ENCODE measurements at places on chromosomes 3 and 15.

DNA sequence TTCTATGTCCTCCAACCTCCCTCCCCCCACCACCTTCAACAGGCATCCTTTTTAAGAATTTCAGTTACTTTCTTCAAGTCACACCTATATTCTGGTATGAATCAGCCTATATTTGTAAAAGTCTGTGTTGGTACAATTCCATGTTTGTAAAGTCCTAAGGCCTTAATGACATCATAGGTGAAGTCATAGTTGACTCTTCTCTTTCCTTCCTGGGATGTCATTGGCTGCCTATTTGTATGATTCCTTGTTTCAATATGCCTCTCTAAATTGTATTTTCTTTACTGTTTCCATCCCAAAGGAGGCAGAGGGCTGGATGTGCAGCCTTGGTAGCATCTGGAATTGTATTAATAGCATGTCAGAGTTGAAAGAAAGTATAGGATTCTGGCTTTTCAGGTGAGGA, 56.5 kb downstream of the ADAMTSL3 start:
- no peak for DNase-seq

DNA sequence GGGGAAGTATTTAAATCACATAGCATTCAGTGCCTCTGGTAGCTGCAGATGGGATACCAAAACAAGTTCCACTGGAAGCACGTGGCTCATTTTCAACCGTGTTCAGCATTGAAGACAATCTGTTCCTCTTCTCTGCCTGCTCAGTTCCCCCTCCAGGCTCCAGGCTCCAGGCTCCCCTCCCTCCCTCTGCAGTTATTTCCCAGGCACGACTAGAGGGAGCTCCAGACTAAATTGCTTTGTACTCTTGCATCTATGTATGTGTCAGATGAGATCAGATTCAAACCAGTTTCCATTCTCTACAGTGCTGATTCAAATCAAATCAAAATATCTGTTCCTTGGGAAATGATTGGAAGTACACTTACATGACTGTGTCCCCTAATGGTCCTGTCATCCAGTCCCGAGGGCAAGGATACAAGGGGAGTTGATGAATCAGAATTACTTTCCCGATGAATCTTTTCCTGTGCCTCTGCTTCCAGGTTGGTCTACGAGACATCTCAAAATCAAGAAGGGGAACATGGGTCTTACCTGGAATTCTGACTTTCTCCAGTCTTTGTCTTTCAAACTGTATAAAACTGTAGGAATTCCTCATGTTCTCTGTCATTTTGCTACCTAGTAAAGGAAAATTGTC, 600.5 kb downstream of the EDEM1 start:
- DNase-seq, result no peak

GRCh38 chr15:98906712-98907083, 100.9 kb downstream of the PGPEP1L start:
- DNase-seq, result no peak

DNA sequence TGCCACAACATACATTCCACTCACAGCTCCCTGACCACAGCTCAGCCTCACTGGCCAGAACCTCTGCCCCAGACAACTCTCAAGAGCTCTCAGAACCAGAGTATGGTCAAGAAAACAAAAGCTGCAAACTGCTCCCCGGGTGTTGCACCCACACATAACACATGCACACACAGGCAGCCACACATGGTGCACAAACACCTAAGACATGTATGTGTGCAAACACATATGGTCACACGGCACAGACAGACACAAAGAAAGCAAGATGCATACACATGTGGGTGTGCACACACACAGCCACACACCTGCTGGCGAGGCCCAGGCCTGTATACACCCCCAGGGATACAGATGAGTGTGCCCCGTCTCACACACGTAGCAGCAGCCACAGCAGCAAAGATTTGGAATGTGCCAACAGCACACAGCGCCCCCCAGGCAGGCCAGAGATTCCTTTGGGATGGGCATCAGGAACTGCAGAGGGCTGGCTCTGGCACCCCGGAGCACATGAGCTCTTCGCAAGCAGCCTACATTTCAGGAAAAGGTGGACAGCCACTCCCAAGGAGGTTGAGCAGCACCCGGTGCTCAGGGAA, 6.6 kb downstream of the KLF15 start:
- DNase-seq, result no peak

DNA sequence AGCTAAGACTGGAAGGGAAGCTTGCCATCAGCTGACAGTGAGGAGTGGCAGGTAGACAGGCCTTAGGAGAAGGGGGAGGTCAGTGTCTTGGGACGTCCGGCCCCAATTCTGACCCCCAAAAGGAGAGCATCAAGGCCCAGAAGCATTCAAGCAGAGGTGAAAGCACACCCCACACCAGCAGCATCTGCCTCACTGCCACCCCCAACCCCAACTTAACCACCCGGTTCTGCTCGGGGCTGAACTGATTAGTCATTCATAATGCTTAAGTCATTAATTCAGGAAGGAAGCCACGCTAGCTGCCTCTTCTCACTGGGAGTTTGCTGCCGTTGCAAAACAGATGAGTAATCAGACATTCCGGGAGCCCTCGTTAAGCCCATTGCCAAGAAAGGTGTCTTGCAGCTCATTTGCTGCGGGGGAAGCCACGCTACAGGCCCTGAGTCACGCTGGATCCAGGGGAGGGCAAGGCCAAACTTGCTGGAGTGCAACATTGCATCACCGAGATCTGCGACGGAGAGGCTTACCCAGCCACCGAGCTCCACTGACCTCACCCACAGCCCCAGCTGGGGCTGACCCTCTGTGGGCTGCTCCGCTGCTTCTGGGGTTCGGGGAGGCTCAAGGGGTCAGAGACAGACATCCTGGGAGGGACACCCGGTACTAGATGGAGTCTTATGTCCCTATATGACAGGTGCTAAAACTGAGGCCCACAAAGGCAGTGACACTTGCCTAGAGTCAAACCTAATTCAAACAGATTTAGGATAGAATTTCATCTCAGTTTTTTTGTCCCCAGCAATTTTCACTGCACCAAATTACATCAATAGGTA, 46.4 kb upstream of the HES1 start:
- no peak for DNase-seq

GRCh38 chr3:131361464-131362421, 19.8 kb upstream of the NUDT16 start:
- DNase-seq, result no peak

- no peak for DNase-seq
Measured at GRCh38 chr3:123783050-123783689, 101.0 kb downstream of the MYLK start.

- DNase-seq, result no peak
Measured at GRCh38 chr3:129865806-129866205, 27.7 kb downstream of the TMCC1 start.

DNA sequence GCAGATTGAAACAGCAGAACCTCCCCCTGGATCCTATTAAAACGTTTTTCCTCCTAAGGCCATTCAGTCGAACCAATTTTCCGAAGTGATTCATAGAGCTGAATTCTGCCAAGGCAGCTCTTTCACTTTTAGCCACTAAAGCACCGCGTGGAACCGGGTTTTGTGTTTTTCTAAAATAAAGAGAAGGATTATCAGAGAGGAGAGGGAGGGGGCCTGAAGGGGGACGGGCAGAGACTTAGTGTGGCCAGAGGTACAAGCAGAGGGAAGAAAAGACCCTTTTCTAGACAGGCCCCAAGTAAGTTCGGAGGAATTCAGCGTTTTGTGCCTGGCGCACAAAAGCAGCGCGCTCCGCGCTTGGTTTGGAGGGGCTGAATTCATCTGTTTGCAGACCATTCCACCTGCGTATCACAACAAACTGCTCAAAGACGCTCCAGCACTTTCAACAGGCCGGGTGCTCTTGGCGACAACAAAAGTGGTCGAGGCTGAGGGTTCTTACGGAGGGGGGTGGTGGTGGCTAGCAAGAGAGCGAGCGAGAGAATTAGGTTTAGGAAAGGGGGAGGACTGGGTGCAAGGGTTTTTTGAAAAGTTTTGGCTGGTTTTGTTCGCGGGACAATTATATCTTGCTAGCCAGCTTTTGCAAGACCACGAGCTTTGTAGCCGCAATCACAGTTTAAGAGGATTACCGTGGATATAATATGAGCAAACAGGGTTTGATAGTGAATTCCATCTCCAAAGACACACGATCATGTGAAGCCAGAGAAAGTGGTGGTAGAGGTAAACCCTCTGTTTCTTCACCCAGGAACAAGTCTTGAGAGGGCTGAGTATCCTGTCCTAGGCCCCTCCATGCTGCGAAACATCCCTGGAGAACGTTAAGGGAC, 1.2 kb upstream of the FEZF2 start:
- DNase-seq, result no peak

- no peak for DNase-seq
Measured at GRCh38 chr15:39585389-39585841, 4.5 kb downstream of the THBS1 start.

DNA sequence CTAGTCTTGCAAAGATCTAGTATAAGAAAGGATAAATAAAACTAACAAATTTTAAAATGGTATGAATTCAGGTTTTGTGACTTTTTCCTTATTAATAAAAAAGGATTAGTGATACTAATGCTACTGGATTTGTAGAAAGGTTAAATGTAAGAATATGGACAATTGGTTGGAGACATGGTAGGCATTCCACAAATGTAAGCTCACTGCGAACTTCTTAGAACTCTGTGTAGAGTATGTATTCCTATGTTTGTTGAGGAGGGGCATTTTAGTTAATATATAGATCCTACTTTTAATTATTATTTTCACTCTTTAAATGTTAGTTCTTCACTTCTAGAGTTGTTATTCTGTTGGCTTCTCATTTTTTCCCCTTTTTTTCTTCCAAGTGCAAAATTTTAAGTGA, 414.3 kb downstream of the RBMS3 start:
- DNase-seq, result no peak

DNA sequence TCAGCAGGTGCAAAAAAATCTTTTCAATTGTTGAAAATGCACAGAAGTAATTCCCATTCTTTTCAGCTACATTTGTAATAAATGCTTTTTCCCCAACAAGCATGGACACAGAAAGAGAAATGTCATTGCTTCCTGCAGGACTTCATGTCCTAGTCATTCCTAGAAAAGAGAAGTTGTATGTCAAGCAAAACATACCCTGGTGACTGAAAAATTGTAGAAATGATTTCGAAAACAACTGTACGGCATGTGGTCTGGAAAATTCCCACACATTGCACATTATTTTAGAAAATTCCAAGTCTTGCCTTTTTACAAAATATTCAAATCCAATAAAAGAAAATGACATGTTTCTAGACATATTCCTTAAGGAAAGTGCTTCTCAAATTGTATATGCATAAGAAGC, 50.4 kb upstream of the ALCAM start:
- no peak for DNase-seq

DNA sequence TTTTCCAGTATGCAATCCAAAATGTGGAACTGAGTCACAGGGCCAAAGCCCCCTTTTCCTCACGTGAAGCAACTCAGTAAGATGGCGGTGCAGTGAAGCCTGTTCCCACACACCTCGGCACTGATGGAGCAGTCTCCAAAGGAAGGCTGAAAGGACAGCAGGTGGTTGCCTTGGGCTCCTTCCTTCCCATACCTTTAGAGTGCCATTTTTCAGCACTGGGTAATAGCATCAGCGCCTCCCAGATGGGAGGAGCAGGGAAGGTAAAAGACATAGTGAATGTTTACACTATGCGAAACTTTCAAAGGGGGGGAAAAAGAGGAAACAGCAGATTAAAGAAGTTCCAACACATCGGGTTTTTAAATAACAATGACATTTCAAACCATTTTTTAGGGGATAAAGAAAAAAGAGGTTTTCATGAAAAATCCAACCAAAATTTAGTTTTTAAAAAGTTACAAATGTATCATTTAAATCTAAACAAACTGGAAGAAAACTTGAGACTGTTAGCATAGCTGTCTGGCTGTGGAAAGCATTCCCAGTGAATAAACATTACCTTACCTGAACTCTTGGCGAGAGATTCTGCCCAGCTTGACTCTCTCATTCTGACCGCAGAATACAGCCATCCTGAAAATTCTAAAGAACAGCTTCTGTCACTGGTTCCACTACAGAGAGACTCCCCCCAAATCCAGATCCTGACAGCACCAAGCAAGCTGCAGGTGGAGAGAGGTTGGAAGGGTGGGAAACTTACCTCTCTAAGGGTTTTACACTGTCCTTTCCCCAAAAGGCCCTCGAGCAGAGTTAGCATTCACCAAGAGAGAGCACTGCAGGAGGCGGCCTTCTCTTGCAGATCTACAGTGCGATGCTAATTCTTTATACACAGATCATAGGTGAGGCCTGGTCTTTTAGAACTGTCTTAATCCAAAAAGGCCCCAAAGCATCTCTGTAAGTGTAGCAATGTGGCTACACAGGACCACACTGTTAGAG, 32.6 kb downstream of the ABCC5 start:
- no peak for DNase-seq

DNA sequence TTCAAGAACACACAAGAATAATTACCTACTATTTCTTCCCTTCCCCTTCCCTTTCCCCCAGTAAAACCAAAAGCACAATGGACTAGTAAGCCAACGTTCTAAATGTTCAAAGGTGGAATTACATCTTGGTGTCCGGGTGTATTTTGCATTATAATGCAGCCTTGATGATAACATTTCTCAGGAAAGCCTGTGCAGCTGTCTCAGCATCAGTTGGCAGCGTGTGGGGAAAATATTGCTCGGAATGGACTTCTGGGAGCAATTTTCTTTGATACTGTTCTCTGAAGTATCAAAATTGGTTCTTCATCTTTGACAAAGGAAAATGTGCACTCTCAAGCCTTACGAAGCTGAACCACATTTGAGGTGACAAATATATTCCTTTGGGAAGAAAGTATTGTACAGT, 198.9 kb downstream of the AGBL1 start:
- DNase-seq, result no peak

DNA sequence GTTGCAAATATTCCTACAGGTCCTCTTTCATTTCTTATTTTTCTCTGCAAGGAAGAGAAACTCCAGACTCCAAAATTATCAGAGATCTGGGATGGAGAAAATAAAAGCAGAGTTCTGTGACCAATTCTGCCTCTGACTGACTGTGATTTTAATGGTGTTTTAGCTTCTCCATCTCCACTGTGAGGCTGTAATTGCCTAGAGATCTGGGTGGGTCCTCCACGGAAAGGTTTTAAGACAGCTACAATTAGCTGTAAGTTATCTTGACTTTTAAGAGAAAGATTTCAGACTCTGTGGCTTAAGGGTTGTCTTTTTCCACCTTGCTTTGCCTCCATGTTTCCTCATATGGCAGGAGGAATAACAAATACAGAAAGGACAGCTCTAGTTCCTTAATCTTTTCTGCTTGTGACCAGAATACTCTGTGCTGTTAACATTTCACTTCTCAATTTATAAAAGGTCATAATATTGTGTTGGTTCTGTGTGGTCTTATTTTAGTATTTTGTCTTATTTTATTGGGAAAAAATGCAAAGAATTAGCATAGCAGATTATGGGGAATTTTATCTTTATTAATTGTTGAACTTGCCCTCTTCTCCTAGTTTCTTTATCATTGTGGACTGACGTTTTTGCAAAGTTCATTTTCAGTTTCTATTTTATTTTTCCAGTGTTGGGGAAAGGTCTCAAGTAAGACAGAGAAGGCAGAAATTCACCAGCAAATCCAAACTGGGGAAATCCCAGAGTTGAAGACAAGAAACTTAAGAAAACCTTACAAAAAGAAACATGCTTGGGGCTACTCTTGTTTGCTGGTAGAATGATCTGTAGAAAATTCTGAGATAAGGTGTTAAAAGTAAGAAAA, 157.9 kb downstream of the RAP2B start:
- no peak for DNase-seq

DNA sequence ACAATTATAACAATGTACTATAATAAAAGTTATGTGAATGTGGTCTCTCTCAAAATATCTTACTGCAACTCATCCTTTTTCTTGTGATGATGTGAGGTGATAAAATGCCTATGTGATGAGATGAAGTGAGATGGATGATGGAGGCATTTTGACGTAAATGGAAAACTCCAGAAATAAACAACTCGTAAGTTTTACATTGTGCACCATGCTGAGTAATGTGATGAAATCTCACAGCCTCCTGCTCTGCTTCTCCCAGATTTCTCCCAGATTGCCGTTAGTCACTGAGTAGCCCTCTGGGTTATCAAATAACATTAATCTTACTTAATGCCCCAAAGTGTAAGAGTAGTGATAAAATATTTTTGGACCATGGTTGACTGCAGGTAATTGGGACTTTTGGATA, 64.8 kb upstream of the SLCO2A1 start:
- DNase-seq, result no peak
